ENCODE measurements at places on chromosomes 4 and X.

DNA sequence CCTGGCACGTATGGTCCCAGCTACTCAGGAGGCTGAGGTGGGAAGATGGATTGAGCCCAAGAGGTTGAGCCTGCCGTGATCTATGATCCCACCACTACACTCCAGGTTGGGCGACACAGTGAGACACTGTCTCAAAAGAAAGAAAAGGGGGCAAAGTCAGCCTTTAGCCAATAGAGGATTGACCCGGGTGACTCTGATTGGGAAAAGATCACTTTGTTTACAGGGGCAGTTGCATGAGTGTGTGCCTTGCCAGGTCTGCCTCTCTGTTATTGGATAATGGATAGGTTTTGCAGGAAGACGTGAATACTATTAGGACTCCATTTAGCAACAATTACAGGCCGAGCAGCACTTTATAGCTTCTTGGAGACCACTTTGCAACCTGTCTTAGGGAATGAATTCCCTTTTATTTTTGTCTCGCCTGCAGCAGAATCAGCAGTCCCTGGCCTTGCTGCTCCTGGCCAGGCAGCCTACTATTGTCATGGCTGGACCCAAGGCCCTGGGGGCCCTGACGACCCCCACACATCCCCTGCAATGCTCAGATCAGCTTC is 103.2 kb upstream of the PSAPL1 start:
- DNase-seq, result no peak

GRCh38 chrX:82081027-82081426 is 879.1 kb downstream of the SH3BGRL start:
- DNase-seq, result no peak

- no peak for DNase-seq
These were observed 463.4 kb upstream of the GRID2 start for GRCh38 chr4:91840359-91840758.

DNA sequence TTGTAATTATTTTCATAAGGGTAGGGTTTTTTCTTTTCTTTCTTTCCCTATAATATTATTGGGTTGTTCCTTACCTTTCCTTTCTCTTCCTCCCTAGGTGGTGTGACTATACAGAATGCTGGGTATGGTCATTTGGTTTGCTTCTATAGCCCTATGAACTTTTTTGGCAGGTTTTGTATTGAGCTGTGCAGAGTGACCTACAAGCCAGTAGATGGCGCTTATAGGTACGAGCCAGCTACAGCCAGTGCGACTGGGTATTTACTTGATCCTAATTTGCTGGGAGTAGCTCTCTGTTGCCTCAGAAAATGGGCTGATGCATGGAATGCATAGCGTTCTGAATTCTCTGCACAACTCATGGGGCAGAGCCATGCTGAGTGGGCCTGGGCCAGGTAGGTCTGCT is 423.3 kb downstream of the MAGEE1 start:
- DNase-seq, result no peak

- DNase-seq, result no peak
These were observed 1.5 kb downstream of the MSANTD1 start for GRCh38 chr4:3250438-3250955.

GRCh38 chr4:158682066-158682465 is 10.0 kb downstream of the ETFDH start:
- DNase-seq, result no peak

DNA sequence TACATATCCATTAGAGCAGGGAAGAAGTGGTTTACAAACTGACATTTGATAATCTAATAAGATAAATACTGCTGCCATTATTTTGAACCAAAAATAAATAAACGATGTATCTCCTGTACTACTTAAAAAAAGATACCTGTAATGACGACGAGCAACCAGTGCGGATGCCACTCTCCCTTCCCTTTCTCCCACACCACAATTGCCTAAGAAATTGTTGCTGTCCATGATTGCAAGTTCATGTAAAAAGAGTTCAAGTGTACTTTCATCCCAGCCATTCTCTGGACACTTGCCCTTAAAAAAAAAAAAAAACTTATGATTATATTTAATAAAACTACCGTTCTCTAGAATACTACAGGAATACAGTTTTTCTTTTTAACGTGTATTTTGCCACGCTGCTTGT is 1.4 kb downstream of the SEPSECS start:
- no peak for DNase-seq

GRCh38 chr4:111812114-111812513 is 333.1 kb upstream of the FAM241A start:
- no peak for DNase-seq

- DNase-seq, result no peak
These were observed 85.4 kb upstream of the ARMCX2 start for GRCh38 chrX:101745046-101745445.

- no peak for DNase-seq
These were observed at the start of gene SERTM2 for GRCh38 chrX:111511477-111511876. Gene SERTM2, plus strand, starts transcription at chrX:111511645. Its CDS starts 7,213 bp downstream, at chrX:111518858.

DNA sequence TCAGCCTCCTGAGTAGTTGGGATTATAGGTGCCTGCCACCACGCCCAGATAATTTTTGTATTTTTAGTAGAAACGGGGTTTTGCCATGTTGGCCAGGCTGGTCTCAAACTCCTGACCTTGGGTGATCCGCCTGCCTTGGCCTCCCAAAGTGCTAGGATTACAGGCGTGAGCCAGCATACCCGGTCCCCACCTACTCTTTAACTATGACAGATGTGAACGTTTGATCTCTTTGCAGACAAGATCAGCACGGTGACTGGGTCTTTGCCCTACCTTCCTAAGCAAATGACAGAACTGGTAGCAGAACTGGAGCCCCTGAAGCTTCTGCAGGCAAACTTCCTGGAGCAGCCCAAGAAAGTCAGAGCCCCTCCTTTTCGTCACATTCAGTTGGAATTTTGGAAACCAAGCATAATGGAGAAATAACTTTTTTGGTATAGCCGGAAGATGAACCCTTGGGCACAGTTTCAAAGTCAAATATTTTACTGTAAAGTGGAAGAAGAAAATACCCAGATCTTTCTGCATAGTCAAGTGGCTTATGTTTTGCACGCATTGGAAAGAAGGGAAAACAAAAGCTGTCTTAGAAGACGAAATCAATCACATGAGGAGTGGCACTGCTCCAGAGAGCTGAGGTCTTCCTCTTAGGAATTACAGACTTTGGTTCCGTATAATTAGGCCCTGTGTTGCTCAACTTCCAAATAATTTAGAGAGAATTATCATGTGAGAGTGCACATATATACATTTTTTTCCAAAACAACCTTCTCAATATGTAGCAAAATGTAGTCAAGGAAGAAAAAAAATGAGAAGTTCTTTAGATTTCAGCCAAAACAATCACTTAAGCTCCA is 90.6 kb downstream of the SORBS2 start:
- DNase-seq, result no peak

Measured in bone marrow (tissue), 2 donors.